BJ (cell line): ENCODE measurements at places on chromosomes 11 and 22.
A peak's percentile ranks its signal among the peaks of the same experiment; 100 is the strongest.

GRCh38 chr22:32994898-32995297 is 63.3 kb downstream of the SYN3 start:
- no peak for DNase-seq

GRCh38 chr11:13928566-13929251 is 33.8 kb upstream of the SPON1 start:
- peak; percentile 37 for DNase-seq

DNA sequence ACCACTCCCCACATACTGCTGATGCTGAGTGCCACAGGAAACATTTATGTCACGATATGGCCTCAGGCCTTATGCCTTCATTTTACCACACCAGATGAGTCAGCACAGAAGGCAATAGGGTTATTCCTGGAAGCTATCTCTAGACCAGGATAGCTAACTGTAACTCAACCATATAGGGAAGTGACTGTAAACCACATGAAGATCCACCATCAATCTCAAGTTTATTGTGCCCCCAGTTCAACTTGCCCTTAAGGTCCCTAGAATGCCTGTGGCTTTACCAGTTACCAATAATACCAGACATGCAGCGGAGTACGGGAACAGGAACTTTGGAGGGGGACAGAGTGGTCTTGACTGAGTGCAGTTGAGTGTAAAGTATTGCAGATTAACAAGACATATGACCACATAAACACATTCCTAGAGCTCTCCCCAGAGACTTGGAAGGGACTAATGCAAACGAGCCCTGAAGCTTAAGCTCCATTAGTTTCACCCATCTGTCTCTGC is 180.9 kb downstream of the KIF18A start:
- DNase-seq = peak; percentile 76

DNA sequence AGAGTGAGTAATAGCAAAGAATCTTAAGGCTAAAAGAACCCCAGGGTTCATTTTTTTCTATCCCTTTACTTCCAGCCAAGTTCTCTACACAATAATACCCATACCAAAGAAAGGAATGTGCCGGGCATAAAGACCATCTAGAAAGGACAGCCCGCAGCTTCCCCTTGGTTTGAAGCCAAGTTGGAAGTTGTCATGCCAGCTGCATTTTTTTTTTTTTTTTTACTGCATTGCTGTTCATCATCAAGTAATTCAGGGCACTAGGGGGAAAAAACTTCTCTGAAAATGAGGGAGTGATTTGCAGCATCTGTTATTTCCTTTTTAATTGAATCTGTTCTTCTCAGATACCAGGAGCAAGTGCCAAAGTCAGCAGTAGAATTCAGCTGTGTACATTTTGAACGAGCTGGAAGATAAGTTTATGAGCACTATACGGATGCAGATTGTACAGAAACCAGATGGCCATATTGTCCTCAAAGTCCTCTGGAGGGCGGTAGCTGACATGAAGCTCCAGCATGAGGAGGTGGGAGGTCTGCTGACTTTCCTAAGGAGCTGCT is 56.4 kb downstream of the UBASH3B start:
- DNase-seq = no peak

GRCh38 chr22:38843201-38843656 is 599 bp downstream of the NPTXR start:
- no peak for DNase-seq

- DNase-seq = peak; percentile 44
These were observed 129.1 kb downstream of the PARVA start for GRCh38 chr11:12506404-12506921.
